Activated T-helper 1 cell treated with anti-CD3 and anti-CD28 coated beads, Interleukin-2, amount 50 U/mL, for 16 hours (primary cell): ENCODE measurements at places on chromosomes 7 and 10.

- no peak for DNase-seq
Observed at GRCh38 chr7:100433592-100434296, 2.6 kb downstream of the PPP1R35 start.

- no peak for DNase-seq
Observed at GRCh38 chr7:7567898-7568531, 1.3 kb downstream of the MIOS start.

DNA sequence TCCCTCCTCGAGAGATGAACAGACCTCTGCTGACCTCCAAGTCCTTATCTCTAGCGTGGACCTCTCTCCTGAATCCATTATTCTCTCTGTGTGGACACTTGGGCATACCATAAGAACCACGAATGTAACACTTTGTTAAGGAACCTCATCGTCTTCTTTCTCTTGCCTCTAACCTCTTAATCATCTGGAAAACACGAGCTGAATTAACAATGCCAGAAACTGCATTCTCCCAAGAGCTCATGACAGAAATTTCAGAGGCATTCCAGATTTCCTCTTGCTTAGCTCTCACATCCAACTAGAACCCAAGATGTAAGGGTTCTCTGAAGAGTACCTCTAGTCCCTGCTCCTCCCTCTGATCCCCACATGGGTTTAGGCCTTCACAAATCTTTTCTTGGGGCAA, 101.5 kb downstream of the TRIL start:
- no peak for DNase-seq

GRCh38 chr7:41033500-41033899, 669.4 kb downstream of the INHBA start:
- no peak for DNase-seq

- no peak for DNase-seq
Observed at GRCh38 chr7:28078036-28078901, 102.3 kb downstream of the JAZF1 start.

DNA sequence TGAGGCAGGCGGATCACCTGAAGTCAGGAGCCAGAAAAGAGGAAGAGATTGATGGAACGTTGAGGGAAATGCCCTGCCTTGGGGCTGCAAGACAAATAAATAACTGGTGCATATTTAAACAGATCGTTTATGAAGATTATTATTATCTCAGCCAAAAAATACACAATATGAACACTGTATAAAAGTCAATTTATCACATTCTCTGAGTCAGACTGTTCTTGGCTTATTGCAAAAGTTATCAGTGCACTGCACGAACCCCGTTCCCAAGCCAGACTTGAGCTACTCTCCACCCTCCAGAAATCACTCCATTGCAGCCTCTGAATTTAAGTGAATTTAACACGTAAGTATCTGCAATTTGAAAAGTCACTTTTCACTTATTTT, 1.6 kb downstream of the DNMBP start:
- DNase-seq: no peak

GRCh38 chr7:158280448-158281144, 307.0 kb downstream of the PTPRN2 start:
- DNase-seq: no peak

- no peak for DNase-seq
Observed at GRCh38 chr7:113000316-113001020, 86.2 kb downstream of the GPR85 start.

DNA sequence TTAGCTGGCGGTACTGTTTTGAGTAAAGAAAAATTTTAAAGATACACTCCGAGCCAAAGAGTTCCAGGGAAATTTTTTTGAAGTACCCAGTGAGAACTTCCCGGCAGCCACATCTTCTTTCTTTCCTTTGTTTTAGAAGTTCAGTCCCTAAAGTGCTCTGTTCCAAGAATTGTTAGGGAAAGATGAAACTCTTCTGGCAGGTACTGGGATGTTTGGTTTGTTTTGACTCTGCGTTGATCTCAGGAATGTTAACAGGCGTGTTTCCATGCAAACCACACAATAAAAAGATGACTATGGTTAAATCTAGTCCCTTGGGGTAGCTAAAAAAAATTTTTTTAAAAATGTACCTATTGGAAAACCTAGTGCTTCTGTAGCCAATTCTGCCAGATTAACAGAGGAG, 224.7 kb upstream of the PHYHIPL start:
- DNase-seq: no peak

- DNase-seq: no peak
Observed at GRCh38 chr10:21724020-21724589, 190.1 kb downstream of the MLLT10 start.

- DNase-seq: no peak
Observed at GRCh38 chr7:135773464-135773863, 24.9 kb upstream of the FAM180A start.

DNA sequence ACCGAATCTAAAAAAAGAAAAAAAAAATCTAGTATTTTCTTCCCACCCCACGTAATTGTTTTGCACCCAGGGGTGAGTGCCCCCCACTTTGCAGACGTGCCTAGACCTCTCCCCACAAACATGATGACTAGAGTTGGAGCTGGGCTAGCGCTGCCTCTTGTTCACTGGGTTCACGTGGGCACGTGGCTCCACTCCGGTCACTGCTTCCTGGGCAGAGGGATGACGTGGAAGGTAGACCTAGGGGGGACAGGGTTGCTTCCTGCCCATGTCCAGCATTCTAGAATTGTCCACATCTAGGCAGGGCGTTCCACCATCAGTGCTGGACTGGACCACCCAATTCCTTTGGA, 861 bp upstream of the LIMK1 start:
- no peak for DNase-seq

- no peak for DNase-seq
Observed at GRCh38 chr7:115471891-115472290, 550.0 kb downstream of the MDFIC start.

GRCh38 chr10:122962405-122962804, 8.4 kb upstream of the C10orf88 start:
- no peak for DNase-seq

DNA sequence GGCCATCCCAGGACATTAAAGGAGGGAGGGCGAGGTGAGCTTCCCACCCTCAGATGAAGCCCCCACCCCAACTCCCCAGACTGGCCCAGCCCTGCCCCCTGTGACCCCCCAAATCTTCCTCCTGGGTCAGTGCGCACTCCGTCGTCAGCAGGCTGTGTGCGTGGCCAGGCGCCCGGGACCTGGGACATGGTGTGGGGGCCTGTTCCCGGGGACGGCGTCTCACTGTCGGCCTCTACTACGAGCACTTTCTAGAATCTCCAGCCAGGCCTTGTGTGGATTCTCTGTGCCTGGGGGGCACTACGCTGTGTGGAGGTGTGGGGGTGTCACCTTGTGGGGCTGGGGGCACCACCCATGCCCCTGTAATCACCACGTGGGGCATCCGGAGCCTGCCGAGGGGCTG, 9.8 kb downstream of the PWWP2B start:
- DNase-seq: no peak

GRCh38 chr10:91614225-91614624, 18.6 kb downstream of the PPP1R3C start:
- DNase-seq: no peak

- DNase-seq: no peak
Observed at GRCh38 chr7:42057331-42057730, 179.7 kb downstream of the GLI3 start.

DNA sequence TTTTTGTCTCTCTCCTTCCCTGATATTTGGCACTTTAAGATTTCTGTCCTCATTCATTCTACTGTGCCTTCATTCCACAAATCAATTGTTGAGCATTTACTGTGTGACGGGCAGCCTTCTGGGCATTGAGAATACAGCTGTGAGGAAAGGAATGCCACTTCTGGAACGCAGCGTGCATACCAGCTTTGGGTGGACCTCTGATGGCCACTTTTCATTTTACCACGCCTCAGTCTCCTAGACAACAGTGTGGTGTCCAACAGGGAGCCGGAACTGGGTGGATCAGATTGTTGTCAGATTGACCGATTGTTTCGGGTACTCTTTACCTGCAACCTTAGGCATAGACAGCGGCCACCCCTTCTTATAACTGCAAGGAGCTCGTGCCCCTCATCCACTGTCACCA, 222.7 kb upstream of the DPP6 start:
- no peak for DNase-seq

DNA sequence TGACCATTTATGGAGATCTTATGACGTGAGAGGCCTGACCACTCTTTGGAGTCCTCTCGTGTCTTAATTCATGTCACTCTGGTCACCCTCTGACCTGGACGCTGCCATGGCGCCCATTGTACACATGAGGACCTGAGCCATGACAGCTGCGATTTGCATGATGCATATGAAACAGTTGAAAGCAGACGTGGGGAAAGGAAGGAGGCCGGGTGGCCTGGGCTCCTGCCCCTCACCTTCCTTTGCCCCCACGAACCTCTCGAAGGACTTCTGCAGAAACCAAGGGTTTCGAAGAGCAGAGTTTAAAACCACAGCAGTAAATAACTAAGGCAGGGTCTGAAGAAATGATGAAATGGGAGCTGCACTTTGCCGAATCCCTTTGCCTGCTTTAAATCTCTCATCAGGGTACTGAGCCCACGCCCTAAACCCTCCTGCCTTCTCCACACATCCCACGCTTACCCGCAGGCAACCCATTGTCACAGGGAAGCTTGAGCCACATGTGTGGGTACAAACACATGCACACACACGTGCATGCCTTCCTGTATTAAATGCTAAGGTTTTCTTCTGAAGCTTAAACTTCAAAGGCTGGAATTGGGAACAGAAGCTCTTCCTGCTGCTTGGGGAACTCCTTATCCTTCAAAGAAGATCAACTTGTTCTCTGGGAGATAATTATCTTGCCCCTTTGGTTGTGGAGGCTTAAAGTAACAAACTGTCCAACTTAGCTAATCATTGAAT, 11.7 kb upstream of the CALML3 start:
- no peak for DNase-seq

- DNase-seq: no peak
Observed at GRCh38 chr7:80581486-80582260, 56.8 kb upstream of the CD36 start.

- DNase-seq: no peak
Observed at GRCh38 chr7:2437136-2437535, 33.7 kb downstream of the CHST12 start.
